Activated CD4-positive, alpha-beta T cell treated with anti-CD3 and anti-CD28 coated beads, Interleukin-10, Interleukin-2, amounts not matched to agents 100 ng/mL and 50 ng/mL, durations not matched to agents 16 hours and 8 hours (primary cell): ENCODE measurements at places on chromosomes 3 and 15.

GRCh38 chr3:127715532-127715931, 42.8 kb downstream of the ABTB1 start:
- no peak for DNase-seq

DNA sequence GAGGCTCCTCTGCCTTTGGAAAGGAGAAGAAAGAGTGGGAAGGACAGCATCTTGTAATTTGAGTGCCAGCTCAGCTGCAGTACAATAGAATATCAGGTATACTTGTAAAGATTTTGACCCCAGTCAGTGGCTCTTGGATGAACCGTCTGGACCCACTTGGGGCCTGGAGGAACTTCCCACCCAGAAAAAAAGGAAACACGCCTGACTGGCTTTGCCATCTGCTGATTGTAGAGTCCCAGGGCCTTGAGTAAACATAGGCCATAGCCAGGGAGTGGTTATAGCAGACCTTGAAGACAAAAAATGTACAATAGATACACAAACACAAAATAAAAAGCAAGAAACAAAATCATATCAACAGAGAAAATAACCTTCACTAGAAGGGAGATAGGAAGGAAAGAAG, 112.1 kb downstream of the GOLIM4 start:
- DNase-seq: no peak

GRCh38 chr15:35857567-35858226, 311.7 kb upstream of the DPH6 start:
- no peak for DNase-seq

GRCh38 chr3:141529717-141530414, 43.0 kb downstream of the RASA2 start:
- no peak for DNase-seq

- peak; percentile 6 for DNase-seq
These were observed 410 bp downstream of the LRRC49 start for GRCh38 chr15:70892912-70893560.

DNA sequence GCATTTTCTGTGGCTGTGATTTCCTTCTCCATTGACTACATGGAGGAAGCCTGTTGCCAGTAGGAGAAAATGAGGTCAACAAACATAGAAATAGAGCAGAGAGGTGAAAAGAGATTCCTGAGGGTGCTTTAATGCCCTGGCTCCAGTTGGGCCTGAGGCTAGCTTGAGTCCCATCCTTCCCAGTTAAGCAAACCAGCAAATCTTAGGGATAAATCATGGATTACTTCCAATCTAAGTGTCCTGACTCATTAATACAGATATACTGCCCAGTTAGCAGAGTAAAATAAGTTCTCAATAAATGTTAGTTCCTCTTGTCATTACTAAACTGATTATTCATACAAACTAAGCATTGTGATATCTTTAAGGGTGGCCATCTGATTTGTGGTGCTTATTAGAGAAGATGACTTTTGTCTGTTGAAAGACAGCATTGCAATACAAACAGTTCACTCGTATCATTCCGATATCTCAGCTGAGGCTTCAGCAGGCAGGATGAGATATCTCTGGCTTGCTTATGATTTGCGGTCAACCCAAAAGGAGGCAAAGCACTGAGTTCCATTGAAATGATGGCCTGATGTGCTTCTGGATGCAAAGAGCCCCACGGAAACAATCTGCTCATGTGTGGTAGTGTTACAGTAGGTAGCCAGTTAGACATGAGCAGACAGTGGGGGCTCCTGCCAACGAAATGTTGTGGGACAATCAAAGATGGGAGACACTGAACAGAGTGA, 6.6 kb upstream of the STARD5 start:
- DNase-seq: no peak

DNA sequence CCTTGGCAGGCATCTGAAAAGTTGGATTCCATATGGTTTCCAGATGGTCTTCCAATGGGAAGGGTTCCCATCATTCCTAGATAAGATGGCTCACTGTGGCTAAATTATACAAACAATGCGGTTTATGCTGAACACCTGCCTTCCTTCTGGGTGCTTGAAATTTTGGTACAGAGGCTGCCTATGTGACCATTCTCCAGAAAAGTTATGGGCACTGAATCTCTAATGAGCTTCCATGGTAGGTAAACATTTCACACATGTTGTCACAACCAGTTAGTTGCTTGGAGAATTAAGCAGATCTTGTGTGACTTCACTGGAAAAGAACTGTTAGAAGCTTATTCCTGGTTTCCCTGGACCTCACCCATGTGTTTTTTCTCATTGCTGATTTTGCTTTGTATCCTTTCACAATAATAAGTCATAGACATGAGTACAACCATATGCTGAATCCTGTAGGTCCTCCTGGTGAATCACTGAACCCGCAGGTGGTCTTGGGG, 30.1 kb downstream of the PLOD2 start:
- DNase-seq: no peak

DNA sequence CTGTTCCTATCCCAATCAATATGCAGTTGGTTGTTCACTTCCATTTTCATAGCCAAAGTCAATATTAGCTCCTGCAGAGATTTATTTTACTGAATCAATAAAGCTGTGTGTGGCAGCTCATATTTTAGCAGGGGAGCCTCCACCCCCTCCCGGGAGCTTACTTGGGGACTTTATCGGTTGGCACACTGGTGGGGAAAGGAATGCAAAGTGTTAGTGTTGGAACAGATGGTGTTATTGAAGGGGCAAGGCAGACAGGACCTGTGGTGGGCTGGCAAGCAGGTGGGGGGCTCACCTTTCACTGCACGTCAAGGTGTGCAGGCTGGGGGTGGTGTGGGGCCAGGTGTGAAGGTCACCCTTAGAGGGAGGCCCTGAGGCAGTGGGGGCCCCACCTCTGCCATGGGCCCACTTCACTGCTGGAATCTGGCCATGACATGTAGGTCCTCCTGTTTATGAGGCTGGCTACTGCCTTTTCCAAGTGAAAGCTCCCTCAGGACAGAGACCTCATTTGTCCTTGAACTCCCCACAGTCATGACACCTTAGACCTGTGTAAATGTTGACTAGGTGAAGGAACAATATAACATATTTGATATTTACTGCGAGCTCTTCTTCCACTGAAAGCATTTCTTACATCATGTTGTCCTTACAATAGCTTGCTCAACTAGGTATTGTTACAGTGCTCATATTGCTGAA, 44.0 kb upstream of the SEC22A start:
- DNase-seq: no peak

DNA sequence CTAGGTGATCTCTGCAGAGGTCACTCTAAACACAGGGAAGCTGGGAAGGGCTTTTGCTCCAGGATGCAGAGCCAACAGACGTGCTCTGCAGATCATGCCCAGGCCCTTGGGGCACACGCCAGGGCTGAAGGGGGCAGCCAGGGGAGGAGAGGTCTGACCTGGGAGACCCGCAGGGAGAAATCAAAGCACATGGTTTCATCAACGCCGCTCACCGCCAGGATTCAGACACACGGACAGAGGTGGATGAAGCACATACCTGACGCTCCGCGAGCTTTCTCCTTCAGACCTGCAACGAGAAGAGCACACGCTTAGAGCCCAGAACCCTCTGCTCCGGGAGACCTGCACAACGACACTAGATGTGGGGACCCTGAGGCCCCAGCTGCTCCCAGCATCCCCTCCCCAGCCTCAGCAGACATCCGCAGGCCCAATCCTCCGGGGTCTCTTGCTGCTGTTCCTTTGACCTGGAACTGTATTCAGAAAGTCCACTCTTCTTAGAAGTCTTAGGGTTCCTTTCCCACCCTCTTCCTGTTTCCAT, 90.7 kb upstream of the IQSEC1 start:
- no peak for DNase-seq

- DNase-seq: no peak
These were observed 61.2 kb downstream of the CD200R1L start for GRCh38 chr3:112785321-112786001.

- DNase-seq: no peak
These were observed 28.3 kb downstream of the SEC61A1 start for GRCh38 chr3:128080323-128081080.

- DNase-seq: no peak
These were observed 128.4 kb upstream of the SETMAR start for GRCh38 chr3:4174791-4175190.

GRCh38 chr3:152811974-152812760, 22.8 kb upstream of the P2RY1 start:
- DNase-seq: no peak

GRCh38 chr15:70556151-70556741, 207.1 kb downstream of the UACA start:
- no peak for DNase-seq
